CD8-positive, alpha-beta T cell (primary cell): ENCODE measurements at places on chromosomes 12 and 14.

- no peak for DNase-seq
Observed at GRCh38 chr12:79560225-79560889, 130.4 kb downstream of the PAWR start.

DNA sequence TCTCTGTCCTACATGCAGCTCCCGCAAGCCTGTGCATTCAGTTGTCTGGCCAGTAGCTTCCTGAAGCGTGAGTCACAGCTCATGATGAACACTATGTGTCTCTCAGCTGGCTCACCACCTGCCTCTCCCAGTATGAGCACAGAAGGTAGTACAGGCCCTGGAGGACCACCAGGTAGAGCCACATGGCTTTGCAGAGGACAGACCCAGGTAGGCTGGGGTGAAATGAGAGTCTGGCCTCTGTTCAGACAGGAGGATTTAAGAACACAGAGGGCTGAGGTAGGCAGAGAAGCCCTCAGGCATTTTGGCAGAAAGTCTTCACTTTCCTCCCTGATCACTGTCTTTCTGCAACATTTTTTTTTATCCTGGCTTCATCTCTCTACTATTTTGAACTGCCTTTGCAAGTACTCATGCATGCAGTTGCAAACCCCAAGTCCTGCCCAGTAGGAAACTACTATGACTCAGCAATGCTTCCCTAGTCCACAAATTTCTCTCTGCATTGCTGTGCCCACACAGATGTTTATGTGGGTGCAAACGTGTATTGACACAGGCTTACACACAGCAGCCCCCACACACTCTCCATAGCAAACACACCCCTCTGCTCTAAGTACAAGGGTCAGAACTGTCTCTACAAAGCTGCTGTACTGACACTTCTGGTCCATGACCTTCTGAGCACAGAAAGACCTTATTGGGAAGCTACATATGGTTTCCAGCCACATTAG, 7.2 kb upstream of the SDR9C7 start:
- no peak for DNase-seq

DNA sequence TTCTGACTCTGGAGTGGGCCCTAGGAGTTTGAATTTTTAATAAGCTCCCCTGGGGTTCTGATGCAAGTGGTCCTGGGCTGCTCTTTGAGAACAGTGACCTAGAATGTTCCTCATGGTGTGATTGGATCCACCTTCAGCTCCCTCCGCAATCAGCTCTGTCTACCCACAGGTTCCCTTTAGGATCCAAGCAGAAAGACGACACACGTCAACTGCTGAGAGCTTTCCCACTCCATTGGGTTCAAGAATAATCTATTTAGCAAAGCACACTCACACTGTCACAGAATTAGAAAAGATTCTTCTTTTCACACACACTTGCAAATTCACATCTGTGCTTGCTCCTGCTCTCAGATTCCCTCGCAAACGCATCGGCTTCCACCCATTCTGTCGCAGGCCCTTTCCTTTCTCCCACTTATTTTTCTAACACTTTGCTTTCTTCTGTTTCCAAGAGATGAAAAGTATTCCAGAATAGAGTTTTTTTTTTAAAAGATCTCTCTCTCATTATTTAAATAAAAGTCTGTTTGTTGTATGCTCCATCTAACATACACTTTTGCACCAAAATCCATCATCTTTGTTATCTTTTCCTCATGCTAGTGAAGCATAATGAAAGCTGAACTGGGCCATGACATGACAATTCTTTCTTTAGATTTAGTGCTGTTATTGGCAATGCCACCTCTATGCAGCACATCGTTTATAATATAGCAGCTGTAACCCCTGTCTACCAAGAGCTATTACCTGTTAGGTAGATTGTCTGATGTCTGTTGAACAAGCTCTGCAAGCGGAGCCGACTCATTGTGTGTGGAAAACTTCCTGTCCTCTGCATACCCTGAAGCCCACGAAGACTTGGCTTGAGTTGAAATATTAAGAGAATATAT, 73.1 kb downstream of the CACNA1C start:
- no peak for DNase-seq

DNA sequence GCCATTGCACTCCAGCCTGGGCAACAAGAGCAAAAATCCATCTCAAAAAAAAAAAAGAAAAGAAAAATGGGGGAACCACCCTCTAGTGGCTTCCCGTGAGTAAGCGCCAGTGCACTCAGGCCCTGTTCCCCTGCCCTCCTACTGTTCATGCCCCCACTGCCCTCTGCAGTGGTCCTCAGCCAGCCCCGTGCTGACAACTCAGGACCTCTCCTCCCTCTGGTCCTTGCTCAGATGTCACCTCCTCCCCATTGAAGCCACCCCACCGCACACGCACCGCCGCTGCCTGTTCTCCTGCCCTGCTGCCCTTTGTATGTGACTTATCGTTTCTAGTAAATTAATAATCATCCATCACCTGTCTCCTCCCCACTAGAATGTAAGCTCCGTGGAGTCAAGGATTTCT, 58.8 kb upstream of the DYNC1H1 start:
- DNase-seq: no peak

DNA sequence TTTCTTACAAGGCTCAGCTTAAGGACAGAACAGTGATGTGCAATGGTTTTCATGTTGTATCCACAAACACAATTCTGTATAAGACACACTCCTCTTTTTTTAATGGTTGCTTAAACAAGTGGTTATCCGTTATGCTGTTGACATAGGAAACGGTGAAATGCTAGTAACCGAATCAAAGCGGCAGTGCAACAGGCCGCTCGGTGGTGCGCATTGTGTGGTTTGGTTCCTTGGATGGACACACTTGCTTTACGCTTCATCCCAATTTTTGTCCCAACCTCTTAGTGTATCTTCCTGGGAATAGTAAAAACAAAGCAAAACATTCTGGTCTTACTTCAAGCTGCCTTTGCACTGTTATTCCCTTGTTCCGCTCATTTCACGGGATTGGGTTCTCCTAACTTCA, 650 bp upstream of the PTGER2 start:
- DNase-seq: no peak

- no peak for DNase-seq
Observed at GRCh38 chr14:80946187-80946586, 4.6 kb upstream of the CEP128 start.

GRCh38 chr12:68959891-68960464, 27.0 kb upstream of the CPM start:
- no peak for DNase-seq

DNA sequence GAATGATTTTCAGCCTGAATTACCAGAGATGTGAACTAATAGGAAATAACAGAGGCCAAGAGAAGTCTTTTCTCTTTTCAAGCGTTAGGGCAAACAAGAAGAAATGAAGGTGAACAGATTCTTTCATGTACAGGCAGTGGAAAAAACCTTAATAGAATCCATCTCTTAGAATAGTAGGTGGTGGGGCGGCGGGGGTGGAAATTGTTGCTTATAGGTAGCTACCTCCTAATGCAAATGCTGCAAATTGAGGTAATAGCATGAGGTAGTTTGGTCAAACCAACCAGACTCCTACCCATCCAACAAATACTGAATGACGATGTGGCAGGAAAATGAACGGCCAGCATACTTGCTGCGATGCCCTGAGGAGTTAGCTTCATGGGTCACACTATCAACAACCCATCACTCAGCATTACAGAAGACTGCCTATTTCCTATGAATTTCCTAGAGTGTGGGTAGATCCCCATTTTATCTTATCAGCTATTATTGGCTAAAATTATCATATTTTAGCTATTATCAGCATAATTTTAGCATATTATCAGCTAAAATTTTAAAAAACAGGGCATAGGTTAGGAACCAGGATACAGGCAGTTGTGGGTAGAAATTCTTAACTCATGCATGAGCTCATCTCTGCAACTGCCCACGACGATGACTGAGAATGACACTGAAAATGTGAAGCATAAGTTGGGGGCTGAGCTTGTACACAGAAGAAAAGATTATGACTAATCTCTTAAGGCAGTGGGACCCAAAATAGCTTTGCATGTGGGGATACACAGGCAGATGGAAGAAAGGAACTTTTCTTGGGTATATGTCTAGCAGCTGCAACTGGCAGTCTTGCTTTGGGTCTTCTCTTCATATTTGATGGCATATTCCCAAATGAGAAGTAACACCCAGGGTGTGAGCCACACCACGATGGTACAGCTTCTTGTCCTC, 68.7 kb downstream of the NIN start:
- no peak for DNase-seq

DNA sequence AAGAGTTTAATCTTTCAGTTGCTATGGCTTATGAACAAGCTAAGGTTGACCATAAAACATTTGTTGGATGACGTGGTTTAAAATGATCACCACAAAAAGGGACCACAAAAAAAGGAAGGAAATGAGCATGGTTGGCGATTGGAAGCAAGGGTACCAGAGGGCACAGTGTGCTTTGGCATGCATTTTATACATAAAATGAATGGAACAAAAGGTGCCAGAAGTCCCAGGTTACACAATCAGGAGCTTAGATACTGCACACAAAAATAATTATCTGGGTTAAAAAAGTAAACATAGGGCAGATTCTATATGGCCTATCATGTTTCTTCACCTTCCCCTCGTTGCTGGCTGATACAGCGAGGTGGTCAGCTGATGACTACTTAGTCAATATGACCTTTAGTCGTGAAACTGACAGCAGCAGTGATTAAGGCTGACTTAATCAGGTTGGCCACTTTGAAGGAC, 50.7 kb downstream of the ZC3H14 start:
- no peak for DNase-seq

DNA sequence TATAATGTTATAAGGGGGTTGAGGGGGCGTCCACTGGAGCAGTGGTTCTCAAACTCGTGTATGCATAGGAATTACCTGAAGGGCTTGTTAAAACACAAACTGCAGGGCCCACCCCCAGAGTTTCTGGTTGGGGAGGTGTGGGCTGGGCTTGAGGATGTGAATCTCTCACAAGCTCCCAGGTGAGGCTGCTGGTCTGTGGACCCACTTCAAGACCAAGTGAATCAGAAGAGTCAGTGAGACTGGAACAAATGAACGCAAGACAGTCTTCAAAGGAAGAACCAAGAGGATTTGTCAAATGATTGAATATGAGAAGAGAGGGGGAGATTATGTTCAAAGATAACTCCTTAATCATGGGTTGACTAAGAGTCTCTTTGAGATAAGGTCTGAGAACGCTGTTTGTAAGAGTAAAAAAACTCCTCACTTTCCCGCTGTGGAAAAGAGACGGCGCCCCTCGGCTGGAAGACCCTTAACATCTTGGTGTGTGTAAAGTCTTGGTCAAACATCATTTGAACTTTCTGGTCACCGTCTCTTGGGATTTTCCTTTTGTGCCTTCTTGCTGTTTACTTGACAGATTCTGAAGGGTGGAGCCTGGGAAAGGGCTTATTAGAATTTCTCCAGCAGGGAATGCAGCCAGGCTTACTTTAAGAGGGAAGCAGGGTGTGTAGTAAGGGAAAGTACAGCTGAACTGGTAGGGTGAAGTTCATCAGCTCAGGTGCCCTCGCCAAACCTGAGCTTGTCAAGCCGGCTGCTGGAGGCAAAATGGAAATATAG, 5.3 kb upstream of the FOXN3 start:
- no peak for DNase-seq

DNA sequence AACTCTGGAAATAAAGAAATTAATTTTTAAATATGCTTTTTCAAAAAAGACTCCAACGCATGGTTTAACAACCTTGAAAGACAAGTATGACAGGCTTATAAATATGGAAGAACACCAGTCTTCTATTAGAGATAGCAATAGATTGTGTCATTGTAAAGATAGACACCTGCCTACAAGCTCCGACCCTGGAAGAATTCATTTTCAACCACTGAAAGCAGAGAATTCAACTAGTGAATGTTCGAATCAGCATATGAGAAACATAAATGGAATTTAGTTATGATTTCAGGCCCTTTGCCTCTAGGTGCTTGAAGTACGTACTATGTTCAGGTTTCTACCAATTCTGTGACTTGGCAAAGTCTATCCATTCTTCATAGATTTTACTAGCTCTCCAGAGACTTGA, 244.5 kb downstream of the DPY19L2 start:
- DNase-seq: no peak

DNA sequence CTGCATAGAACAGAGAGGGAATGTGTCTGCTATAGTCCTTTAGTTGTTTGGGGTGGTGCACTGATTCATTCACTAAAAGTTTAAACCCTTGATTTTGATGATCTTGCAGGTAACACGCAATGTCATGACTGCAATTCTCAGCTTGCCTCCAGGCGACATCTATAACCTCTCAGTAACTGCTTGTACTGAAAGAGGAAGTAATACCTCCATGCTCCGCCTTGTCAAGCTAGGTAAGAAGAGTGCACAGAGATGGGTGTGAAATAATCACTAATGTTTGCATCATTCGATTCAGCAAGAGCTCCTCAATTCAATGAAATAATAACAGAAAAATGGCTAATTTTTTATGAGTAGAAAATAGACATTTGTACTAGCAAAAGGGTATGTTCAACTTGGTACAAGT, 203.7 kb downstream of the PTPRO start:
- DNase-seq: no peak

DNA sequence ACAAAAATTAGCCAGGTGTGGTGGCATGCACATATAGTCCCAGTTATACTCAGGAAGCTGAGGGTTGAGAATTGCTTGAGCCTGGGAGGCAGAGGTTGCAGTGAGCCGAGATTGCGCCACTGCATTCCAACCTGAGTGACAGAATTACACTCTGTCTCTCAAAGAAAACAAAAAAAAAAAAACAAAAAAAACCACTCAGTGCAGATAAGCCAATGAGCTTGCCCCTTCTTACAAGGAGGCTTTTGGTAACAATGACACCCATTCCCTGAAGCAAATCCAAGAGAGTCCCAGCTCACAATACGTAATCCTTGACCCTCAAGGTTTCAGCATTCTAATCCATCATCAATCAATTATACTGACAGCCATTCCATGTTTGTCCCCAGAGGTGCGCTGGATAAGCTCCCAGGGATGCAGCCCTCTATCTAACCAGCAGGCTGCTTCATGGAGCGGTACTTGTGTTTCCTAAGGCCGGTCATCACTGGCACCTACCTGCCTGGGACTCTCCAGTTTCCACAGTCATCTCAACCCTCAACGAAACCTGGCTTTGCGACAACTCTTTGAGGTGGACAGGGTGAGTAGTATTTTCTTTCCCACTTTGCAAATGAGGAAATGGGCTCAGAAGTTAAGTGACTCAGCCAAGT, 12.4 kb downstream of the GCN1 start:
- no peak for DNase-seq

DNA sequence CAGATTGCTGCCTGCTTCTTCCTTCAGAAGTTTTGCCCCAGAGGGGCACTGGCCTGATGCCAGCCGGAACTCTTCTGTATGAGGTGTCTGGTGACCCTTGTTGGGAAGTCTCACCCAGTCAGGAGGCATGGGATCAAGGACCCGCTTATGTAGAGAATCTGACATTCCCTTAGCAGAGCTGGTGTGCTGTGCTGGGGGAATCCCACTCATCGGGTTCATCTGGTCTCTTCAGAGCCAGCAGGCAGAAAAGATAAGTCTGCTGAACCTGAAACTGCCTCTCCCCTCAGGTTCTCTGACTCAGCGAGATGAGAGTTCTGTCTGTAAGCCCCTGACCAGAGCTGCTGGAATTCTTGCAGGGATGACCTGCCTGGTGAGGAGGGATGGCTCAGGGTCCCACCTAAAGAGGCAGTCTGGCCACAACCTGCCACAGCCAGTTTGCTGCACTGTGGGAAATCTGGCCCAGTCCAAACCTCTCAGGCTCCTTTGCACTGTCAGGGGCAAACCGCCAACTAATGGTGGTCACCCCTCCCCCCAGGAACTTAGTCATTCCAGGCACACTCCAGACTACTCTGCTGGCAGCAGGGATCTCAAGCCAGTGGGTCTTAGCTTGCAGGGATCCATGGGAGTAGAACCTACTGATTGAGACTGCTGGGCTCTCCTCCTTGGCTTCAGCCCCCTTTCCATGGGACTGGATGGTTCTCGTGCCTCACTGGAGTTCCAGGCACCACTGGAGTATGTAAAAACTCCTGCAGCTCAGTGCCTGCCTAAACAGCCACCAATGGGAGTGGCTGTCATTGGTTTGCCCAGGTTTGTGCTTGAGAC, 4.1 kb downstream of the CLEC2D start:
- peak; percentile 82 for DNase-seq
